ENCODE measurements at places on chromosomes 5 and 9.

- DNase-seq: no peak
Measured at GRCh38 chr9:76162751-76163500, 231.3 kb downstream of the RFK start.

- DNase-seq: no peak
Measured at GRCh38 chr9:4116071-4116581, 183.7 kb downstream of the GLIS3 start.

DNA sequence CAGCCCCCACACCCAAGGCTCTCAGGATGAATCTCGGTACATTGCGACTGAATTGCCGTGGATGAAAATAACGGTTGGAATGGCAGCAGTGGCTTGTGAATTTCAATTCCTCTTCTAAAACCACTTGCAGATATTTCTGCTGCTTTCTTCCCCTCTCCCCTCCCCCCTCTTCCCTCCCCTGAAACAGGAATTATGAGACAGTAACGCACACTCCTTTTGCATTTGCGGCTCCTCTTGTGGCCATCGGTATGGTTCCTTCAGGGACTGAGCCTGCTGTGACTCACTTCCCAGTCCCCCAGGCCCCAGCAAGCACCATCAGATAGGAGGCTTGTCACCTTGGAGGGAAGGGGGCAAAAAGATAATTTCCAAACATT, 9.7 kb downstream of the DCANP1 start:
- DNase-seq: no peak

DNA sequence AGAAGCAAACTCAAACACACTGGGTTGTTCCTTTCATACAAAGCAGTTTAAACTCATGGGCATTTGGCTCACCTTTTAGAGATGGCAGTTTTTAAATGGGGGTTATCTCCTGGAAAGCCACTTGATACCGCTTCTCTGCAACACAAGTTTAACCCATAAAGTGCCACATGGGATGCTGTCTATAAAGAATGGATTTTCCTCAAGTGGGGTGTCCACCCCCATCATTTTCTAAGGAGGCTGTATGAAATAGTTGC, 528 bp upstream of the TRPM3 start:
- no peak for DNase-seq

DNA sequence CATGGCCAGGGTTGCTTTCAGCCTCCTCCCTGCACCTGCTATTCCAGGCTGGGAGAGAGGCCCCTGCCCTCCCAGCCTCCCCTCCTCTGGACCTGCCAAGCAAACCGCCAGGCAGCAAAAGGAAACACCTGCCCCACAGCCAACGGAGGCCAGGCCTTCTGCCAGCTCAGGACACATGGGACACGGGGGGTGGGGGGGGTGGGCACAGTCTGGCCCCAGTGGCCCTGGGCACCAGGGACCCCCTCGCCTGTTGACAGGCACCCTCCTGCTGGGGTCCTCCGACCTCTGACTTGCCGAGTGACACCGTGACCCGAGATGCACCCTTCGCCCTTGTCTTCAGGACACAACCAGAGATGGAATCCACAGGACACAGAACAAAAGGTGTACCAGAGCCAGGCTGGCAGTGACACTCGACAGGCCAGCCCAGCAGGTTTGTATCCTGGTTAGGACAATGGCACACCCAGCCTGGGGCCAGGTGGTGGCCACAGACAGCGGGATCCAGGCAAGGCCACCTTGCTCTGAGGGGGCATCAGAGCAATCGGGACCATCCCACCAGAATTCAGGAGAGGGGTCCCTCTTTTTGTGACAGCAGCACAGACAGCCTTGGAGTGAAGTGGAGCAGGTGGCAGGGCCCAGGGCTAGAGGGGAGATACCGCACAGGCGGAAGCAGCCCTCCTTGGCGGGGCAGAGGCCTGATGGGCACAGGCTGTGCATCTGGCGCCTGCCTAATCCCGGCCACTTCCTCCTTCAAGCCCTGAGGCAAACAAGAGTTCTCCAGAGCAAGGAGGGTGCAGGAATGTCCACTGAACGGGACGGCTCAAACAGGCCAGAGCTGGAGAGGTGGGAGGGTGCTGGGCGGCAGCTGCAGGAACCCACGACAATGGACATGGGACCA, 1.3 kb upstream of the TMEM210 start:
- DNase-seq: no peak

DNA sequence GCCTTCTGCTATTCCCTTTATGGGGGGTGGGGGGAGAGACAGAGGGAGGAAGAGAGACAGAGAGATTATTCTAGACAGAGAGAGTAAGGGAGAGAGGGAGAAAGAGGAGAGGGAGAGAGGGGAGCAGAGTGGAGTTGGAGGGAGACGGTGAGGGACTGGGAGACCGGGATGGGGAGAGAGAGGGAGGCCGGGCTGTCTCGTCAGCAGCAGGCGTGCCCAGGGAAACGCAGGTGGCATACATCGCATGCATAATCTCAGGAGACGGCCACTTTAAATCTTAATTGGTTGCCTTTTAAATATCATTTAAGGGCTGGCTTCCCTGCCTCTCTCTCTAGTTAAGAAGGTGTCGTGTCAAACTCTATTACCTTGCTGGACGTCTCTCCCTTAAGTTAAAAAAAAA, 8.4 kb downstream of the IRX4 start:
- no peak for DNase-seq

DNA sequence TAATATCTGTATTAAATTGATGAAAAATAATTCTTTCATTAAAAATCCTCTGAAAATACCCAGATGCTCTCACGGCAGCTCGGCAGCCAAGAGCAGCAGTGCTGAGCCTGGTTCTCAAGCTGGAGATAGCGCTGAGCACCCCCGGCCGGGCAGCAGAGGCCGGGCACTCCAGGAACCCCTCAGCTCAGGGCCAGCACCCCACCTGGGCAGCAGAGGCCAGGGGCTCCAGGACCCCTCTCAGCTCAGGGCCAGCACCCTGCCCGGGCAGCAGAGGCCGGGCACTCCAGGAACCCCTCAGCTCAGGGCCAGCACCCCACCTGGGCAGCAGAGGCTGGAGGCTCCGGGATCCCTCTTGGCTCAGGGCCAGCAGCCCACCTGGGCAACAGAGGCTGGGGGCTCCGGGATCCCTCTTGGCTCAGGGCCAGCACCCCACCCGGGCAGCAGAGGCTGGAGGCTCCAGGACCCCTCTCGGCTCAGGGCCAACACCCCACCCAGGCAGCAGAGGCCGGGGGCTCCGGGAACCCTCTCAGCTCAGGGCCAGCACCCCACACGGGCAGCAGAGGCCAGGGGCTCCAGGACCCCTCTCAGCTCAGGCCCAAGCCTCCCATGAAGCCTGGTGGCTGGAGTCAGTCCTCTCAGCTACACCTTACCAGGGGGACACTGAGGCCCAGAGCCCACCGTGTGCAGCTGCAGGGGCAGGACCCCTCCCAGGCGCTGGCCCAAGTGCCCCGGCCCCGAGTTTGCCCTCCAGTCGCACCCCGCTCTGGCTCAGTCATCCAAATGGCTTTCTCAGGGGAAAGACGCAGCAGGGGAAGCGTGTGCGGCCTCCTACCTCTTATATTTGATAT, 21.7 kb downstream of the CLPTM1L start:
- no peak for DNase-seq

DNA sequence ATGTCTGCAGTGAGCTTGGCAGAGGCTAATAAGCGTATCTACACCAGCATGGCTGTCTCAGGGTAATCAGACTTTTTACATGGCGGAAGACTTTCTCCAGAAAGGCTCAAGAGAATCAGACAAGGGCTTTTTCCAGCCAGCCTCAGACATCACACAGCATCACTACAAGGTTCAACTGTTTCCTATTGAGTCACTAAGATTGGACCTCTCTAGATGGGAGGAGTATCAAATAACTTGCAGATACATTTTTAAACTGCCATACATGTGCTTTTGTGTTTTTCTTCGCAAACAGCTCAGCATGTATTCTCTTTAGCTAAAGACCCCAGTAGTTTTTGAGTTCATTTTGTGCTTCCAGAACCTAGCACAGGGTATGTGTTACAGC, 22.9 kb upstream of the PIK3R1 start:
- no peak for DNase-seq

DNA sequence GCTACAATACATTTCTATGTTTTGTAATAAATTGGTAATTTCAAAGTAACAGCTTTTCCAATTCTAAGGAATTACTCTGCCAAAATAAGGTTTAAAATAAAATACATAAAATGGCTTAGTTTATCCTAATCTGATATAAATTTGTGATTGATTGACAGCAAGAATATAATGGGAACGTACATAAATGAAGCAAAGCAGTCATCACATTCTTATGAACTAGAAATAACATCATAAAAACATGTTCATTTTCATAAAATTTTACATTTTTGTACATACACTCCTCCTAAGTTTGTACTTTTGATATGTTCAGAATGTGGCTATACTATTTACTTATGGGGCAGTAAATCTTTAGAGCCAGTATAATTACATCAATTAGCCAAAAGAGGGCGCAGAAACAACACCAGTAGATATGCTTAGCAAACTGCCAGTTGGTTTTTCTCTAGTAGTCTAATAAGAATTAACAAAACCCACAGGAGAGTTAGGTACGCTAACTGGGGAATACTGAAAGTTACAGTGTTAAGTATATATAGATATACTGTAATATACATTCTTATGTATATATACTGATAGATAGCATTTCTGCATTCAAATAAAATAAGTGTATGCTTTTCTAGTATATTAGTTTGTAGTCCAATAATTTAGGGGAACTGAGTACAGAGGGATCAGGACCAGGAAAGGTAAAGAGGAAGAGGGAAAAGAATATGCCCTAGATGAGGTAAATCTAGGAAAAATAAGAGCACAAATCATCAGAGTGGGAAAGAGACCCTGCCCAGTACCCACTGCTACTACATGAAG, 76.8 kb downstream of the ZDHHC21 start:
- DNase-seq: no peak

- DNase-seq: no peak
Measured at GRCh38 chr5:53362521-53362941, 117.9 kb upstream of the FST start.
